ENCODE measurements at places on chromosomes 5 and 9.

DNA sequence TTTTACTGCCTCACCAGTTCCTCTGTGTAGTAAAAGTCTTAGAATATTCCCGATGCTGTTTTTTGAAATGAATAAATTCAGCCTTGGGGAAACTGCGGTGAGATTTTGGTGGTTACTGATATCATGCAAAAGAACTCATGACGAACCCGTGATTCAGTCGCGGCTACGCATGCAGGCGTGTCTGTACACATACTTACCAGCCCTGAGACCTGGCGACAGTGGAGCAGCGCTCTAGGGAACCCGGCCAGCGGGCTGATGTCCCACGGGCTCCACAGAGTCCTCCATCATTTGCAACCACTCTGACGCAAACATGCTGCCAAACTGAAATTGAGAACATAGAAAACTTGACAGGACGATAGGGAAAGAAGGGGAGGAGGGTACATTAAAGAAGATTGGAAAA lies 315.6 kb upstream of the DAB2 start:
- no peak for DNase-seq

DNA sequence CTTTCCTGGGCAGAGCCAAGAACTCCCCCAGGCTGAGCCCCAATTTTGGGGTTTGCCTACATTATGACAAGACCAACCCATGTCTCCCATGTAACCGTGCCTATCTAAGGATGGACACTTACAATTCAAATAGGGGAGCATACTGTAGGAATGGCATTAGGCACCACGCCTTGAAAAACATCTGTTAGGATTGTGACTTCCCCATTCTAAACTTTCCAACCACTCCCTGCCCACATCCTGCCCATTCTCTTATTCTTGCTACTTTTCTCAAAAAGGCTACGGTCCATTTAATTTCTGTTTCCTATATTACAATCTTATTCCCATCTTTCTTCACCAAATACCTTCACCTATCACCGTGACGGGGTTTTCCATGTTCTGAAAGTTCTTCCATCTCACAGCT lies 99.2 kb downstream of the LPAR1 start:
- no peak for DNase-seq

- no peak for DNase-seq
Measured at GRCh38 chr5:79269733-79270166, 33.8 kb downstream of the JMY start.

DNA sequence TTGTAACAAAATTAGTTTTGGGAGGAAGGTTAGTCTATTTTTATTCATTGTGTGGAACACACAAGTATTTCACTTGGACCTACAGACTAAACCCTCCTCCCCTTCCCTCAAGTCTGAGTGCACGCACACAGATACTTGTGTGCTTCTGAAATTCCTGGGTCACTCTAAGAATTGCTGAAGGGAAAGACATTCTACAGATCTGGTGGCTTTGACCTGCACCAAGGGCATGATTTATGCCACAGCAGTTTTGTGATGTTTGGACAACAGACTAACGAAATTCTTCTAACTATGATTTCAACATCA lies 150.5 kb downstream of the ARL15 start:
- no peak for DNase-seq

DNA sequence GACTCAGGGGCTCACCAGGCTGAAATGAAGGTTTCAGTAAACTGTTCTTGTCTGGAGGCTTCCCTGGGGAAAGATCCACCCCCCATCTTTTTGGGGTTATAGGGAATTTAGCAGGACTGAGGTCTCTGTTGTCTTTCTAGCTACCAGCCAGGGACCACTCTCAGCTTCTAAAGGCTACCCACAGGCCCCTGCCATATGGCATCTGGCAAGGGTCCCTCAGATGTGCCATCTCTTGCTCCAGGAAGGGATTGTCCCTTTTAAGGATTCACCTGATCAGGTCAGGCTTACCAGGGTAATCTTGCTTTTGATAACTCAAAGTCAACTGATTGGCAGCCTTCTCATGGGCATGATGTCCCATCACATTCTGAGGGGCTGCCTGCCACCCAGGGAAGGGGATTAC lies 65.0 kb downstream of the NSUN2 start:
- no peak for DNase-seq
